ENCODE measurements at places on chromosomes 4 and X.

GRCh38 chr4:106893395-106893881, 142.7 kb downstream of the DKK2 start:
- no peak for DNase-seq

DNA sequence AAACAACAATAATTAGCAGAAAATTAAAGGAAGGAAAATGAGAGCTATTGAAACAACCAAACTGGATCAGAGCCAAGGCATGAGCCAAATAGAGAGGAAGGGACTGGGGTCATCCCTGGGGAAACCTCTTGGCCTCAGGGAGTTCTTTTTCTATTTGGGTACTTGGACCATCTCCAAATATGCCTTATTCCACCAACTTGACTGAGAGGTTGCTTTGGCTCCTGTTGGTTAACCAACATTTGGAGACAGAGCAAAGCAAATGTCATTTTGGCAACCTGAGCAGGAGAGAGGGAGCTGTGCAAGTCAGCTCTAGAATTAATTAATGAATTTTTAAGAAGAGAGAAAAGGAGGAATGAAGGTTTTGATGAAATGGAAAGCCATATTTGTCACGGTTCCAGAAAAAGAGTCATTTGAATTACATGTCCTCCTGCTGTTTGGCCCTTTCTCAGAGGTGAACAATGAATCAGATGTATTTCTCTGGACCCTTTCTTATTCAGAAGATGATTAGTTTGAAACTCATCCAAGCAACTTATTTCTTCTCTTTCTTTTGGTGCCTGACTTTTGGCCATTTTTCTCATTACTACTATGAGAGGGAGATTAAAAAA, 119.1 kb downstream of the CNKSR2 start:
- DNase-seq = no peak

DNA sequence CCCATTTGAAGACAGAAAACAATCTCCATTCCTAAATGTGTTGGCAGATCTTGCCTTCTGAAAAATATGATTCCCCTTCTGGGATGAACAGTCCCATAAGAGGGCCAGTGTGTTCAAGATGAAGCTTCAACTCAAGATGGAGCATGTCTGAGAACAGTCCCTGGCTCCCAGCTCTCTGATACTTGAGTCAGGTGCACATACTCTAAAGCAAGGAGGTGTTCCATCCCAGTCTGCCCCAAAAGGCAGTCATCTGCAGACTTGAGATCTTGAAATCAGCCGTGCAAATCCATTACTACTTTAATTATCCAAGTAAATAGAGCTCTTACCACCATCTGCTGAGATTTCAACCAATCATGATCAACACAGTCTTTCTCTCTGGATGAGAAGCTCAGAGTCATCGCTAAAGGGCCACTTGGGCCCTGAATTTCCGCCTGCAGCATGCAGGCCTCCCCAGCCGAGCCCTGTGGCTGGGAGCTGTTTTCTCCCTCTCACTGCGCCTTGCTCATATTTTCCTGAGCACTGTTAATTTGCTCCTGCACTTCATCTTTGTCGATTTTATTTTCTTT, 22.2 kb downstream of the CCDC149 start:
- no peak for DNase-seq

- no peak for DNase-seq
Observed at GRCh38 chr4:98648602-98649001, 9.8 kb downstream of the TSPAN5 start.

DNA sequence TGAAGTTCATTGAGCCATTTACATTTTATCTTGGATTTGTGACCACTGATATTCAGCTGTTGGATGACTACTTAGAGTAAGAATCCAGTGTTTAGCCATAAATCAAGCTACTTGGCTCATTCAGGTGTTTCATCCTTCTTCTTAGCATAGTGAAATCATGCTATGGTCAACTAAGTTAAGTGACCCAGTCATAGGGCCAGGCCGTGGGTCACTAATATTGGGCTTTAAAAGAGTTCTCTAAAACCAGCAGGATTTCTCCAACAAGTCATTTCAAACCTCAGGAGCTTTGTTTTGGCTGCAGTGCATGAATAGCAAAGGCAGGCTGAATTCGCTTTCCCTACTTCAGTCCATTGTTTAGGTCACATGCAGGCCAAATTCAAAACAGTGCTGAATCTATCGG, 181.0 kb downstream of the MAML3 start:
- DNase-seq = no peak

DNA sequence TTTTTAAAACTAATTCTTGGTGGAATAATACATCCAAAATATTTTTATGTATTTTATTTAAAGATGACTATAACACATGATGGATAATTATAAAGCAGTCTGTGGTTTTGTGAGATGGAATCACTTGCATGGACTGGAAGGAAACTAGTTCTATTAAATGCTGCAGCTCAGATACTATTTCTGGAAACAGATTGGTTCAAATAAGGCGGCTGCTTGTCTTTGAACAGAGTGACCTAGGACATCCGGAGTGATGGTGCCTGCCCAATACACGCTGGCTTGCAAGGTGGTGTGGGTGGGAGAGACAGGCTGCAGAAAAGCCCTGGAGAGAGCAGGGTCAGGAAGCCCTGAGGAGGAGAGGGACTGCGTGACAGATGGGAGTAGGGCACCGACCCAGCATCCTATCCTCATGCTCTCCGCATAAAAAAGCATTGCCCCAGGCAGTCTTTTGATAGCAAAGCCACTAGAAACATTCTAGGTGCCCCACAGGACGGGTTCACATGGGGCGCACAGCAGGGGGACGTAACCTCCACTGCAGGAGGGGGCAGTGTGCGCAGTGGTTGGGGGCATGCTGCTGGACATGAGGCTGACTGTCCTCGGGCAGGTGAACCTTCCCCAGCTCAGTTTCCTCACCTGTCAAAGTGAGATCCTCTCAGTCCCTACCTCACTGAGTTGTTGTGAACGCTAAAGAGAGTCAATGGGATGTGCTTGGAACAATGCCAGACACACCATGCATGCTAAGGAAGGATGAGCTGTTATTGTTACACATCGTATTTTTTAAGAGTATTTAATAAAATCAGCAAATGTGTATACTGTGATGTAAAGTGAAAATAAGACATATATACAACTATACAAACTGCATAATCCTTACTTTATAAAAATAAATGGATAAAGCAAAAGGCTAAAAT, 71.3 kb downstream of the EVC2 start:
- no peak for DNase-seq

DNA sequence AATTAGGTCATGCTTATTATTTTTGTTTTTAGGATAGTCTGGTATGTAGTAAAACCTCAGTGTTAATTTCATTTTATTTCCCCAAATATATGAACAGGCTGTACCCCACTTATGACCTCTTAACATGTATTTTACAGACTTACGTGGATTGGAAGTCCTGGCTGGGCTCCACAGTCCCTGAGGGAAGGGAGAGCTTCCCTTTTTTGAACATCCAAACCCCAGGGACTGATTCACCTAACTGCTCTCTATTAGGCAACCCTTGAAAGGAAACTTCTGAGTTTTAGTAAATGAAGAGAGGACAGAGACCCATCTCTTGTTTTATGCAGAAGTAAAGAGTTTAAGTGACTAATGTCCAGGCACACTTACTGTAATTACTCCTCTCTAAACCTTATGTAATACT, 233.1 kb upstream of the SPRY1 start:
- no peak for DNase-seq

GRCh38 chrX:111608724-111609123, 72.2 kb upstream of the ALG13 start:
- no peak for DNase-seq

DNA sequence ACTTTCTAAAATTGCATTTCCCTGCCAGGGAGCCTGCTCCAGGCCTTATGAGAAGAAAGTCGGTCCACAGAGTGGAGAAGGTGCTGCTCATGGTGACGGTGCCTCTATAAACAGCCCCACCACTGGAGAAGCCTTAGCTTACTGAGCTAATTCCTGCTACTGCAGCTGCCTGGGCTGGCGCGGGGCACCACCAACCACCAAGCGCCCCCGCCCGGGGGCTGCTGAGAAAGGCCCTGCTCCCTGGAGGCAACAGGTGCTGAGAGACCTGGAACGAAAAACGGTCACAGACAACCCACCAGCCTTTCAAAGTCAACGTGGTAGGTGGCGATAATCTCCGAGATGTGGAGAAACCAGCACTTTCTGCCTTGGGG, 2.9 kb downstream of the HCFC1 start:
- no peak for DNase-seq

DNA sequence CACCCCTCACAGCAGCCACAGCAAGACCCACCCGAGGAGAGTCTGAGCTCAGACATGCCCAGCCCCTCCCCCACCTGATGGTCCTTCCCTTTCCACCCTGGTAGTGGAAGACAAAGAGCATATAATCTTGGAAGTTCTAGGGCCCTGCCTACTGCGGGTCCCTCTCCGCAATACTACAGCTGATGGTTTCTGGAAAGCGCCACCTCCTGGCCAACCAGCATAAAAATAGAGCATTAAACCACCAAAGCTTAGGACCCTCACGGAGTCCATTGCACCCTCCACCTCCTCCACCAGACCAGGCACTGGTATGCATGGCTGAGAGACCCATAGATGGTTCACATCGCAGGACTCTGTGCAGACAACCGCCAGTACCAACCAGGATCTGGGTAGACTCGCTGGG, 78.2 kb downstream of the SH3BGRL start:
- no peak for DNase-seq

GRCh38 chrX:153744210-153745066, 19.6 kb upstream of the PLXNB3 start:
- DNase-seq = peak; percentile 22

DNA sequence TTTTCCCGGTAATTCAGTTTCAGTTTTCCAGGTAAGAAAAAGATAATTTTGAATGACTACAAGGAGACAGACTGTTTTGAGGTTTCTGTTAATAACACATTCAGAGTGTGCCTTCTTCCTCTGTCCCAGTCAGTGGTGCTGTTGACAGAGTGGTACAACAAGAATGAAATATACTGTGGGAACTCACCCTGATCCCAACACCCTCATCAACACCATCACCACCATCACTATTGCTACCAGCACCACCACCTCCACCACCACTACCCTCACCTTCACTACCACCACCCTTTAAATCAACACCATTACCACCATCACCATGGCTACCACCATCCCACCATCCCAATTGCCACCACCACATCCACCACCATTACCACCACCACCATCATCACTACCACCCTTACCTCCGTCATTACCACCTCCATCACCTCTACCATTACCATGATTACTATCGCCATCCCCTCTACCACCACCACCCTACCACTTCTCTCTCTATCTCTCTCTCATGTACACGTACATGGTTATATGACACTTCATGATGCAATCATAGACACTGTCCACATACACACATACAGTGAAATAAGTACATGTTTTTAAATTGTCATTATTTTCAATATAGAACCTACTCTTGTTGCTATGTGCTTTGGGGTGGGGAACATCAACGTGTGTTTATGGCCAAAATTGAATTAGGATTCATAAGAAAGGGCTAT, 91.5 kb downstream of the MAMLD1 start:
- no peak for DNase-seq

- DNase-seq = no peak
Observed at GRCh38 chr4:1187182-1187581, 14.8 kb upstream of the SPON2 start.

GRCh38 chr4:59666645-59667044, 1533.5 kb upstream of the ADGRL3 start:
- DNase-seq = no peak

DNA sequence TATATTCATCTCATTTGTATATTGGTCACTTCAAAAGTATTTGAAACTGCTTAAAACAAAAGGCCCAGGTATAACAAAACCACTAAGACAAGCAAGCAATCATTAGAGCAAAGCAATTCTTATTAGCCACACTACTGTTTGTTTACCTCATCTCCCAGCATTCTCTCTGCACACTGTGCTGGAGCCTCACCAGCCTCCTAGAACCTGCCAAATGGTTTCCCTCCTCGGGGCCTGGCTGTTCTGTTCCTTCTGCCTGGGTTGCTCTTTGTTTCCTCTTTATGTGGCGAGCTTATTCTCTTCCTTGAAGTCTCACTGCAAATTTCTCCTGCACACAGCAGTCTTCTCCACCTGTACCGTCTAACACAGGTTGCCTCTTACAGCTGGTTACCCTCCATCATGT, 67.5 kb upstream of the MND1 start:
- no peak for DNase-seq

DNA sequence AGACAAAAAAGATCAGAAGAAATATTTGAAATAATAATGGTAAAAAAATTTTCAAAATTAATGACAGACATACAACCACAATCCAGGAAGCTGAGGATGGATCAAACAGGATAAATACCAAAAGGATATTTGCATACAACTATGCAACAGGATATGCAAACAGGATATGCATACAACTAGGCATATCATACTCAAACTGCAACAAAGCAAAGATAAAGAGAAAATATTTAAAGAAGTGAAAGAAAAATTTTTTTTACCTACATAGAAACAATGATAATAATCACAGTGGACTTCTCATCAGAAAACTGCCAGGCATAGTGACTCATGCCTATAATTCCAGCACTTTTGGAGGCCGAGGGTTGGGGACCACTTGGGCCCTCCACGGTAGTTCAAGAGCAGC, 11.3 kb upstream of the DHX15 start:
- DNase-seq = no peak

DNA sequence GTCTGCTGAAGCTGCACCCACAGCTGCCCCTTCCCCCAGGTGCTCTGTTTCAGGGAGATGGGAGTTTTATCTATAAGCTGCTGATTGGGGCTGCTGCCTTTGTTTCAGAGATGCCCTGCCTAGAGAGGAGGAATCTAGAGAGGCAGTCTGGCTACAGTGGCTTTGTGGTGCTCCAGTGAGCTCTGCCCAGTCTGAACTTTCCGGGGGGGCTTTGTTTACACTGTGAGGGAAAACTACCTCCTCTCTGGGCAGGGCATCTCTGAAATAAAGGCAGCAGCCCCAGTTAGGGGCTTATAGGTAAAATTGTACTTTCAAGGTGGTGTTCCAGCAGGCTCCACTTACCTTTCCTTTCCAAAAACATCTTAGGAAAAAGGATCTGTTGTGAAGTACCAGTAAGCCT, 242.2 kb downstream of the SPRY1 start:
- no peak for DNase-seq

DNA sequence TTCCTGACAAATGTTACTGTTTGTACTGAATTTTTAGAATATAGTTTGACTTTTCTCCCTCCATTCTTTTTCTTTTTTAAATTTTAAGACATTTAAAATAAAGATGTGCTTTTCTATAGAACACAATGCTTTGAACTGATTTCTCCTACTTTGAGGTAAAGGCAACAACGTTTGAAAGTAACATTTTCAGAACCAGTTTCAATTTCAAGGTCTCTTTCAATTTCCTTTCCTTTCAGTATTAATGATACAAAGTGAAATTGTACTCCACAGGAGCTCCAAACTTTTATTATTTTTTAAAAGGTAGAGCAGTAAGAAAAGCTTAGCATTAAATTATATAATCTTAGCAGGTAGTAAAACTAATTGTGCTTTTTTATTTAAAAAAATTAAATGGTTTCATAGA, 54.9 kb downstream of the NDST4 start:
- DNase-seq = no peak

- DNase-seq = no peak
Observed at GRCh38 chr4:13355111-13355880, 128.8 kb downstream of the RAB28 start.

GRCh38 chr4:8185930-8186329, 13.2 kb upstream of the SH3TC1 start:
- DNase-seq = no peak

GRCh38 chr4:4647041-4647440, 105.2 kb upstream of the STX18 start:
- DNase-seq = no peak
